ENCODE measurements at places on chromosomes 1 and 21.
A peak's percentile ranks its signal among the peaks of the same experiment; 100 is the strongest.

DNA sequence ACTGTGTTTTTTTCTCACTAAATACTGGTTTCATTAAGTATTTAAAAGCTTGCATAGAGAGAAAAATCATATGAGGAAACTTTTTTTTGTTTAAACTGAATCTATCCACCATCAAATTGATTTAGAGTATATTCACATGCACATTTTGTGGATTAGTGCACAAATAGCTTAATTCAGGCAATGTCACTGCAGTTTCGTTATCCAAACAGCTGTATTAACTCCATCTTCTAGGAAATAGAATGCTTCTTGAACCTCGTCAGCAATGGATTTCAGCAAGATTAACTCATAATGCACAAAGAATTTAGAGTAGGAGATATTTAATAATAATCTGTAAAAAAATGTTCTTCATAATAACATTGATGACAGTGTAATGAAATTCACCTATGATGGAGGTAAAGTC, 37.5 kb downstream of the NEXN start:
- H3K27me3 ChIP-seq = no peaks in the 10 kb centered on the region
- H3K4me1 ChIP-seq = peaks cover 14% of the 10 kb centered on the region
- H3K4me3 ChIP-seq = peak overlapping the region; percentile 75
- H3K36me3 ChIP-seq = no peaks in the 10 kb centered on the region

GRCh38 chr1:245380790-245381535, 226.2 kb downstream of the KIF26B start:
- no peak overlapping the region for H3K27ac ChIP-seq
- no peaks in the 10 kb centered on the region for H3K36me3 ChIP-seq
- no peak for DNase-seq
- H3K4me3 ChIP-seq = no peak overlapping the region

DNA sequence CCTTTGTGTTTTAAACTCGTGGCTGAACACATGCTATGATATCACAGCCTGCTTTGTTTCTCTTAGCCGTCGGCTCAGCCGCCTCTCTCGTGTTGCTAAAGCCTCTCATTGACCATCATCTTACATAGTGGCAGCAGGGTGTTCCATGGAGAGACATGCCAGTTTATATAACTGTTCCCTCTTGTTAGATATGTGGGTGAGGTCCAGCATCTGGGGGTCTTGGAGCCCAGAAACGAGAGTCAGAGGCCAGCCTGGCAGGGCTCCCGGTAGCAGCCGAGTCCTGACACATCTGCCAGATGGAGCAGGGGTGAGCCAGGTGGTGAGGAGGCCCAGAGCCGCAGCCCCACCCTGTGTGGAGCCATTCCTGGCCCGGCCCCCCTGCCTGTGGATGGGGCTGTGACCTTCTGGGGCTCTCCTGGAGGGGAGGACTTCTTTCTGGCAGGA, 11.9 kb downstream of the PODN start:
- no peak overlapping the region for H3K27ac ChIP-seq
- DNase-seq = no peak
- H3K4me3 ChIP-seq = no peak overlapping the region
- peaks cover 8% of the 10 kb centered on the region for H3K4me1 ChIP-seq
- H3K36me3 ChIP-seq = peaks cover 2% of the 10 kb centered on the region

GRCh38 chr1:173857363-173857917, 10.3 kb downstream of the GAS5 start:
- H3K27me3 ChIP-seq = no peaks in the 10 kb centered on the region
- no peak for DNase-seq
- no peak overlapping the region for H3K4me3 ChIP-seq
- peaks cover 31% of the 10 kb centered on the region for H3K36me3 ChIP-seq
- no peak overlapping the region for H3K27ac ChIP-seq
- H3K4me1 ChIP-seq = no peaks in the 10 kb centered on the region

GRCh38 chr1:152165286-152166077, 6.5 kb upstream of the RPTN start:
- no peaks in the 10 kb centered on the region for H3K36me3 ChIP-seq
- no peaks in the 10 kb centered on the region for H3K27me3 ChIP-seq
- H3K27ac ChIP-seq = no peak overlapping the region
- H3K4me1 ChIP-seq = no peaks in the 10 kb centered on the region
- no peak overlapping the region for H3K4me3 ChIP-seq
- no peak for DNase-seq

DNA sequence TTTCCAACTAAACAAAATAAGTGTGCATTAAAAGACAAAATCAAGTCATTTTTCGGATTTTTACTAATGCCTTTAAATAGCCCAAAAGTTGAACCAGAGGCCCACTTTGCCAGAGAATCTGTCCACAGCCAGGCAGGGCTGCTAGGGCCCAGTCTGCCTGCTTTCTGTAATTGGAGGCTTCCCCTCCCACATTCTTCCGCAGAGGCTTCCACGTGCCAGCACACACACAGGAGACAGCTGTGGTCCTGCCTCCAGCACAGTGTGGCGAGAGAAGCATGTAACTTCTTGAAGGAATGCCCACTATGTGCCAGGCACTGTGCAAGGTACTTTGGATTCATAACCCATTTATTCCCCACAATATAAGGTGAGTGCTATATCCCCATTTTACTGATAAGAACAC, 11.3 kb upstream of the PDZK1IP1 start:
- H3K36me3 ChIP-seq = no peaks in the 10 kb centered on the region
- H3K4me3 ChIP-seq = no peak overlapping the region
- H3K27me3 ChIP-seq = peaks cover 66% of the 10 kb centered on the region
- H3K4me1 ChIP-seq = no peaks in the 10 kb centered on the region
- no peak for DNase-seq

GRCh38 chr1:156601122-156601830, at the start of gene GPATCH4:
GPATCH4 (minus strand) TSS chr1:156601479.
- peaks cover 15% of the 10 kb centered on the region for H3K36me3 ChIP-seq
- H3K27me3 ChIP-seq = no peaks in the 10 kb centered on the region
- DNase-seq = peak; percentile 44
- peak within 1 kb of the TSS; percentile 94 for H3K27ac ChIP-seq

GRCh38 chr1:100852976-100853375, 41.7 kb downstream of the EXTL2 start:
- no peak for DNase-seq
- no peak overlapping the region for H3K27ac ChIP-seq
- no peak overlapping the region for H3K4me3 ChIP-seq
- H3K27me3 ChIP-seq = peaks cover 45% of the 10 kb centered on the region

DNA sequence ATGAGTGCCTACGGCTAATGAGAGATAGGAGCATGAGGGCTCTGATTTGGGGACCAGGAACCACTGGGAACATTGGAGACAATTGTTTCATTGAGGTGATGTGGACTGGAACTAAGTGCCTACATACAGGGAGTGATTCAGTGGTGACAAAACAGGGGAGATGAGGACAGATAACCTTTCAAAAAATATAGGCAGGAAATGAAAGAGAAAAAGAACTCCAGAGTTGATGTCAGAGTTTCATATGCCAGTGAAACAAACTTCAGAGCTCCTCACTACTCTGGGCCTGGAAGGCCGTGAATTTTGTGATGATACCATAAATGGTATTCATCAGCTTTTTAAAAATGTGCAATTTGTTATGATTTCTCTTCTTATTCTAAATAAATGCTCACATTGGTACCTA, 39.3 kb downstream of the FASLG start:
- no peaks in the 10 kb centered on the region for H3K27me3 ChIP-seq
- peaks cover 8% of the 10 kb centered on the region for H3K36me3 ChIP-seq
- H3K4me1 ChIP-seq = peaks cover 54% of the 10 kb centered on the region
- no peak for DNase-seq
- H3K27ac ChIP-seq = peak overlapping the region; percentile 96

DNA sequence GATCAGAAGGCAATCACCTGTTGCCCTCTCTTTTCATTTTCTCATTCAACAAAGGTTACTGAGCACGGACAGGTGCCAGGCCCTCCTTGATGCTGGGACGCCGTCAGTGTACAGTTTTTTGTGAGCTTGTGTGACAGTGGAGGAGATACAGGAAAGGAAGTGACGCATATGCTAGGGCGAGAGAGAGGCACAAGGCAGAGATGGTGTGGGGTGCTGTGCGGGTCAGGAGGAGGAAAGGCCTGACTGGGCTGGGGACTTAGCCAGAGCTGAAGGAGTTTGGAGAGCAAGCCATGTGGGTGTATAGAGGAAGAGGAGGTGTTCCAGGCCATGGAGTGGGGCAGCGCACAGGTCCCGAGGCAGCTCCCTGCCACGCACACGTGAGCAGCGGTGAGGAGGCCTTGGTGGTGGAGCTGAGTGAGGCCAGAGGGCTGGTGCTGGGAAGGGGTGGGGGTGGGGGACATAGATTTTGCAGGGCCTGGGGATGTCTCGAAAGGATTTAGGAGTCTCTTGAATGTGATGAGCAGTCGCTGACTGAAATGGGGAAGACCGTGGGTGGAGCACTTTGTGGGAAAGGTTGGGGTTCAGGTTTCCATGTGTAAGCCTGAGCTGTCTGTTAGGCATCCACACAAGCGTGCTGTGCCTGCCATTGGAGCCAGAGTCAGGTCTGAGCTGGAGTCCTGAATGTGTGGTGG, 46.0 kb downstream of the TRAPPC10 start:
- H3K36me3 ChIP-seq = peaks cover 55% of the 10 kb centered on the region
- DNase-seq = no peak
- peak overlapping the region; percentile 28 for H3K4me3 ChIP-seq
- H3K27ac ChIP-seq = peak overlapping the region; percentile 80
- H3K4me1 ChIP-seq = peaks cover 35% of the 10 kb centered on the region
- no peaks in the 10 kb centered on the region for H3K27me3 ChIP-seq

DNA sequence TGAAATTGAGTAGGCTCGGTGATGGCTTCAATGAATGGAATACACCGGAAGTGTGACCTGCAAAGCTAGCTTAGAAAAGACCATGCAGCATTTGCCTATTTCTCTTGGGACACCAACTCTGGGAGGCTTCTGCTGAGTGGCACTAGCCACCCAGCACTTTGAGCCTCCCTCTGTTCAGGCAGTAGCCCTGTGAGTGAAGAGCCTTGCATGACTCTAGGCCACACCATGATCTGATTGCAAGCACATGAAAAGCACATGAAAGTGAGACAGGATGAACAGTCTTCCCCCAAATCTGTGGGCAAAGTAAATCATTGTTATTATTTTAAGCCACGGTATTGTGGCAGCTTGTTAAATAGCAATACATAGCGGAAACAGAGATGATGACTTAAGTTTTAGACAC, 2.8 kb downstream of the CD48 start:
- H3K27ac ChIP-seq = no peak overlapping the region
- peaks cover 23% of the 10 kb centered on the region for H3K36me3 ChIP-seq
- H3K4me3 ChIP-seq = no peak overlapping the region
- no peak for DNase-seq
- H3K4me1 ChIP-seq = peaks cover 40% of the 10 kb centered on the region

DNA sequence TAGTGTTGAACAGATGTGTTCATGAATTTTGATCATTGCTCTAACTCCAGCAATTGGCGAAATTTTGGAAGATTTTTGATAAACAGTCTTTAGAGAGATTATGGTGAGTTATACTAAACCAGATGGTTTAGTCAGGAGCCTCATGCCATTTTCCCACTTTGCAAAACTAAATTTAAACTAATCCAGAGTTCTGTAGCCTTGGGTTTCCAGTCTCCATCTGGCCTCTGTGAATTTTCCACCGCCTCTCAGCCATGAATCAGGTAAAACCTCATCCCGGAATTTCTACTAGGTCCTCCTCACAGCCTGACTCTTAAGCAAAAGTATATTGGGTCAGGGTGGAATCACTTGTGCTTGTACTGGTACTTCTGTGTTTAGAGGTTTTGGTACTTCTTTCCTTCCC, 44.8 kb downstream of the CLEC20A start:
- no peak overlapping the region for H3K4me3 ChIP-seq
- no peaks in the 10 kb centered on the region for H3K36me3 ChIP-seq
- peaks cover 8% of the 10 kb centered on the region for H3K27me3 ChIP-seq
- no peaks in the 10 kb centered on the region for H3K4me1 ChIP-seq
- H3K27ac ChIP-seq = no peak overlapping the region
- no peak for DNase-seq

- DNase-seq = no peak
- H3K4me3 ChIP-seq = no peak overlapping the region
- no peak overlapping the region for H3K27ac ChIP-seq
- H3K27me3 ChIP-seq = peaks cover 54% of the 10 kb centered on the region
Observed at GRCh38 chr1:241837901-241838300, 10.1 kb upstream of the EXO1 start.

DNA sequence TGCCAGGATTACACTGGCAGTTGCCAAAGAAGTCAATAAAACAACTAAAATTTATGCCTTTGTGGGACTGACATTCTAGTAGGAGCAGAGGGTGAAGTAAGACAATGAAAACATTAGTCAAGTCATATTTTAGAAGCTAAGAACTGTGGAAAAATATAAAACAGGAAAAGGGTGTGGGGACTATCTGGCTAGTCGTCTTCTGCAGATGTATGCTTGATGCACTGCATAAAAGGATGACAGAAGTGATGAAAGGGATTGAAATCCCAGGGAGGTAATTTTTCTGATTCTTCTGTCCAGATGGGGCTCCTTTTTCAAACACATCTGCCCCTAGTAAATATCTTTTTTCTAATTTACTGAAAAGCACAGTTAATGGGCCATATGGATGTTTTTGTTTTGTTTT, 706.3 kb downstream of the ADGRL2 start:
- H3K4me3 ChIP-seq = no peak overlapping the region
- H3K4me1 ChIP-seq = no peaks in the 10 kb centered on the region
- H3K27me3 ChIP-seq = no peaks in the 10 kb centered on the region
- no peak overlapping the region for H3K27ac ChIP-seq

- peaks cover 25% of the 10 kb centered on the region for H3K4me1 ChIP-seq
- no peak for DNase-seq
- H3K36me3 ChIP-seq = peaks cover 1% of the 10 kb centered on the region
- no peak overlapping the region for H3K4me3 ChIP-seq
- H3K27ac ChIP-seq = no peak overlapping the region
Observed at GRCh38 chr1:172339842-172340241, 80.6 kb upstream of the C1orf105 start.

DNA sequence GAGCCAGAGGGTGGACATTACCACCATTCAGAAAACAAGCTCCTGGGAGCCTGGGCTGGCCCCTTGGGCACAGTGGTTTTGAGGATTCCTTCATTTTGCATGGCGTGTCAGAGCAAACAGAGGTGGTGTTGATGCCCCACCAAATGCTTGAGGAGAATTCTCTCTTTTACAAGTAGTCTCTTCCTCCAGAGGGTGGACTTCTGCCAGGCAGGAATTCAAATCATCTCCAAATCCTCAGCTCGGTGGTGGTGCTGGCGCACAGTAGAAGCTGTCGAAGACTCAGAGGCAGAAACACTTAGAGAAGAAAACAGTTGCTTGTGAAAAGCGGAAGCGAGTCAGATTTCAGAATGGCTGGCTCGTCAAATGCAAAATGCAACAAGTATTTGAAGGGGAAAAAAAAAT, 3.4 kb upstream of the CHI3L1 start:
- H3K36me3 ChIP-seq = no peaks in the 10 kb centered on the region
- no peak overlapping the region for H3K27ac ChIP-seq
- H3K4me3 ChIP-seq = no peak overlapping the region
- H3K27me3 ChIP-seq = peaks cover 29% of the 10 kb centered on the region

GRCh38 chr1:217647791-217648190, 16.6 kb downstream of the SPATA17 start:
- no peak overlapping the region for H3K4me3 ChIP-seq
- H3K27ac ChIP-seq = no peak overlapping the region
- no peak for DNase-seq
- no peaks in the 10 kb centered on the region for H3K4me1 ChIP-seq
- no peaks in the 10 kb centered on the region for H3K36me3 ChIP-seq

- H3K27ac ChIP-seq = no peak overlapping the region
- H3K4me3 ChIP-seq = no peak overlapping the region
- no peaks in the 10 kb centered on the region for H3K4me1 ChIP-seq
- no peaks in the 10 kb centered on the region for H3K36me3 ChIP-seq
Observed at GRCh38 chr1:171082606-171083005, 8.1 kb upstream of the FMO3 start.

Measured in central memory CD8-positive, alpha-beta T cell (primary cell).